ENCODE measurements at places on chromosomes 12 and 14.

DNA sequence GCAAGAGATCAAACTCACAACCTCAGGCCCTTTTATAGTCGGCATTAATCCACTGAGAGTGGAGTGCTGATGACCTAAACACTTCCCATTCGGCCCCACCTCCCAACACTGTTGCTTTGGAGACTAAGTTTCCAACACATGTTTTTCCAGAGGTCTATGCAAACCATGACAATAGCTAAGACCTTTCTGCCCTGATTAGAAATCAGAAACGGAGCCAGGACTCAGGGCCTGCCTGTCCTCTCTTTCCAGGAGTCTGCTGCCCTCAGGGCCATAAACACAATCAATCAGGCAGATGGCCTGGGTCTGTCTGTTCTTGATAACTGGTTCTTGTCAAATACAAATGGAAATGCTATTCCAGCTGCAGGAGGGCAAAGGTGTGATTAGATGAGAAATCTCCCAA lies 97.2 kb upstream of the PSMC1 start:
- DNase-seq, result no peak

DNA sequence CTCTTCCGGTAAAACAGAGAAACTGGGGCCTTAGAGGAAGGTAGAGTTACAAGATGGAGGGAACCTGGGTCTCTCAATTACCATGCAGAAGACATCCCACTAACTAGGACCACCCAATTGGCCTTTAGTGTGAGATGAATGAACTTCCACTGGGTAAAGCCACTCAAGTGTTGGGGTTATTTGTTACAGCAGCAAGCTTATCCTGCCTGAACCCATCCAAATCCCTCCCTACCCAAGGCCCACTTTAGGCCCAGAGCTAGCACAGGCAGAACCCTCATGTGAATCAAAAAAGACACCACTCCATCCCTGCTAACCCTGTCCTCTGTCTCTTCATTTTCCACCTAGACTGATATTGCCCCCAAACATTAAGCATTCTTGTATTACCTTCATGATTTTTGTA lies 746.7 kb upstream of the TBX3 start:
- DNase-seq, result no peak

- DNase-seq, result no peak
Observed at GRCh38 chr14:43165651-43166050, 1341.4 kb downstream of the FSCB start.

- no peak for DNase-seq
Observed at GRCh38 chr12:7031306-7031705, 13.0 kb upstream of the LPCAT3 start.

- DNase-seq, result no peak
Observed at GRCh38 chr14:31828946-31829868, 247.9 kb upstream of the ARHGAP5 start.

All from stimulated activated CD8-positive, alpha-beta memory T cell treated with anti-CD3 and anti-CD28 coated beads, Interleukin-7, amount 100 ng/mL, for 4 hours (primary cell).